ENCODE measurements at places on chromosomes 2 and 18.

GRCh38 chr18:22607284-22607635 is 189.5 kb upstream of the CTAGE1 start:
- DNase-seq: no peak

DNA sequence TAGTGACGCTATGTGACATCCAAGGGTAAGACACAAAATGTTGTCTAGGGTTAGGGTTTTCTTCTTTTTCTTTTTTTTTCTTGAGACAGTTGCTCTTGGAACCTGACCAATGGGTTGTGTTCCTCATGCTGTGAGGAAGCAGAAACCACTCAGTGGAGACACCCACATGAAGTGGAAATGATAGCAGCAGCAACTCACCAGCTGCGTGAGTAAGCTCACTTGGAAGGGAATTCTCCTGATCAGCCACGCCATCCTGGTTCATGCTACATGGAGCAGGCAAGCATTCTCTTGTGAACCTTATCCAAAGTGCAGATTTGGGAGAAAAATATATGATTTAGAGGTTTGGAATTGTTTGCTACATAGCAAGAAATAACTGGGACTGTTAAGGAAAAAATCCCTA is 863.7 kb downstream of the EPHA4 start:
- no peak for DNase-seq

DNA sequence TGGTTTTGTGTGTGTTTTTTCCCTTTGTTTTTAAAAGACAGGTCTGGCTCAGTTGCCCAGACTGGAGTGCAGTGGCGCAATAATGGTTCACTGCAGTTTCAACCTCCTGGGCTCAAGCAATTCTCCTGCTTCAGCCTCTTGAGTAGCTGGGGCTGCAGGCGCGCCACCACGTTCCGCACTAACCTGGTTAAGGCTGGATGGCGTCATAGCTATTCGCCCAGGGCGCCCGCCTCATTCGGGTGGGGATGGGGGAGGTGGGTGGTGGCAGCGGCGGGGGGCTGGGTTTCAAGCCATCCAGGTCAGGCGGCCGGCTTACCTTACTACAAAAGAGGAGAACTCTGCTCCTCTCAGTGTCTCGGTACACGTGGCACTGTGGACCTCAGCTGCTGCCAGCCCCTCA is 42.8 kb downstream of the EEF1B2 start:
- no peak for DNase-seq

- DNase-seq: no peak
These were observed 34.7 kb downstream of the RAD51AP2 start for GRCh38 chr2:17483496-17483895.

- DNase-seq: peak; percentile 28
These were observed 166.8 kb upstream of the ID2 start for GRCh38 chr2:8514796-8515758.

DNA sequence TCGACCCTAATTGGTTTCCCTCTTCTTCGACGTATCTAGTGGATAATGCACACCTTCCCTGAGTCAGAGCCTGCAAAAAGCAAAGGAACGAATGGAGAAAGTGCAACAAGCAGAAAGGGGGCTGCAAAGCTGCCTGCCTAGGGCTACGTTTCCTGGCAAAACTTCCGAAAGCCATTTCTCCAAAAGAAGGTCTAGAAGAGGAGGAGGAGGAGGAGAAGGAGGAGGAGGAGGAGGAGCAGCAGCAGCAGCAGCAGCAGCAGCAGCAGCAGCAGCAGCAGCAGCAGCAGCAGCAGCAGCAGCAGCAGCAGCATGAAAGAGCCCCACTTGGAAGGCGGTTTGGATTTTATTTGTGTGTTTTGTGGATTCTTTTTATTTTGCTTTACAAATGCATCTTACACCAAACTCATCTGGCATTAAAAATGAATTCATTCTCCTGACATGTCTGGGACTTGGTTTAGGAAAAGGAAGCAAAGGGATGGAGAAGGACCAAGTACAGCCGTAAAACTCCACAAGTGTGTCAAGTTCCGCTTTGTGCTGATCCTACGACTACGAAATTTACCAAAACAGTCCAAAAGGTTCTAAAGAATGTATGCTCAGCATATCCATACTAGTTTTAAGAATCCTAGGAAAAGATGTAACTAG is 2.0 kb downstream of the TCF4 start:
- DNase-seq: no peak

DNA sequence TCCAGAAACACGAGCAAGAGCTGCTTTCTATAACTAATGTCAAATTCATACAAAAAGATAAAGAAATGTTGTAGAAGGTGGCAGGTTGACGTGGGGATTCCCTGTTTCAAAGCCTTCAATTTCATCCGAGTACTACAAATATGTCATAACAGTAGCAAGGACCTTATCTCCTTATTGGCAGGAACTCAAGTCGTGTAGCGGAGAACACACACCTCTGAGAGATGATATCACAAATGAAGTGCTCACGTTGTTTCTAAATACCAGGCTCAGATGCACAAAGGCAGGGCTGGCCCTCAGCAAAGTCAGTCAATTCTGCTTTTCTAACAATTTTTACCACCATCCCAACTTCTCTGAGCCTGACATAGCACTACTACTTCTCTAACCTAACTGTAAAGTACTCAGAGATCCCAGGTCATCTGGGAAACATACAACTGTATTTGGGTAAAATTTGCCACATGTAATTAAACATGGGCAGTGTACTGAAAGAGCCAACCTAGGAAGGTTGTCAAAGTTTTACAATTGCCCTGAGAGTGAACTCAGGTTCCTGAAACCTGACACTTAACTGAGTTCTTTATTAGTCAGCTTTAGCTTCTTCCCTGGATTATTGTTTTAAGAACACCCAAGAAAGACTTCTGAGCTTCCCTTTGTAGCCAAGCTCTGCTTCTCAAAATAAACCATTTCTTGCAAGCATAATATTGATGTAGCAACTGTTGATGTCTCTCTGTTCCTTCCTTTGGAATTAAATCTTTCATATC is 813.7 kb upstream of the ACVR2A start:
- DNase-seq: no peak

DNA sequence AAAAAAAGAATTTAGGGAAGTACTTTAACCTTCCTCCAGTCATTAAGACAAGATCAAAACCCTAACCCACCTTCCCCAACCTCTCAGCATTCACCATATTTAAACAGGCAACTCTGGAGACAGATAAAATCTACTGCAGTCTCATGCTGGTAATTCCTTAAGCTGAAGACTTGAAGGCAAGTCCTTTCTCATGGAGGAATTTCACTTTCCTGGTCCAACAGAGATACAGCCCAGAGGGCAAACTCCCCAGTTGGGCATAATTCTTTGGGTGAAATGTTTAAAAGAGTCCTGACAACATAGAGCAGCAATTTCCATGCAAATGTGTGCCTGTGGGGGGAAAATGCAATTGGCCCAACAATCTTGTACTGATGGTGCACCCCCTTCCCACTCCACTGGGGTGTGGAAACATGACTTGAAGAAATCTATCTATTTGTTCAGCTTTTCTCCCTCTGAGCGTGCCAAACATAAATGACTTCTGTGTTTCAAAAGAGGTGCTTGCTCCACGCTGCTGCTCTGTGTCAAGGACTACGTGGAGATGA is 131.8 kb upstream of the HNRNPA3 start:
- no peak for DNase-seq

GRCh38 chr18:44893966-44894365 is 213.3 kb downstream of the SETBP1 start:
- DNase-seq: no peak

- no peak for DNase-seq
These were observed 85.4 kb upstream of the EML6 start for GRCh38 chr2:54638103-54638502.

DNA sequence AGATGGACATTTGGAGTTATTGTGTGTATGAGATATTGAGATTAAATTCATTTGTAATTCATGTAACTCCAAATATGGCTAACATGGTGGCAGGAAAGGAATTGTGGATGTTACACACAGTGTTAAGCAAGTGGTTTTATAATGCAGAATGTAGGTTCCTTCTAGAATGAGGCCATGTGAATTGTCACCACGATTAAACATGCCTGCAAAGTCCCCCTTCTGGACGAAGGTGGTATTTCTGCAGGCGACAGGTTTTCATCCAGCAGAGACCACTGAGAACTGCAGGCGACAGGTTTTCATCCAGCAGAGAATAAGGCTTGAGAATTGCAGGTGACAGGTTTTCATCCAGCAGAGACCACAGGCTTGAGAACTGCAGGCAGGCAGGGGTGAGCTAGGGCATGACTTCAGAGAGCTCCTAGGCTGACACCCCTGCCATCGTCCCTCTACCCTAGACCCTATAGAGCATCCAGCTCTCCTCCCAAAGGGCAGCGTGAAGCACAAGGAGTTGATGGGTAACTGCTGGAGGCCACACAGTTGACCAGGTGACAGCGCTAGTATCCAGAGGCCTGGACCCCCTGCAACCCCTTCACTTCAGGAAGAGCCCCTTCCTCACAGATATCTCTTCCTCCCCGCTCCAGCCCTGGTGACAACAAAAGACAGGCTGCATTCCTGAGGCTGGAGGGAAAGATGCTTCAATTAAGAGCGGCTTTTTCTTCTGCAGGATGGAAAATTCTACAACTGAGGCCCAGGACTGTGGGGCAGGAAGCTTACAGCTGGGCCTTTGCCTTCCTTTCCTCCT is 175.8 kb downstream of the LOXHD1 start:
- peak; percentile 7 for DNase-seq

GRCh38 chr18:74331404-74331803 is 15.8 kb downstream of the C18orf63 start:
- no peak for DNase-seq

GRCh38 chr2:61055557-61055956 is 10.1 kb upstream of the SANBR start:
- no peak for DNase-seq

DNA sequence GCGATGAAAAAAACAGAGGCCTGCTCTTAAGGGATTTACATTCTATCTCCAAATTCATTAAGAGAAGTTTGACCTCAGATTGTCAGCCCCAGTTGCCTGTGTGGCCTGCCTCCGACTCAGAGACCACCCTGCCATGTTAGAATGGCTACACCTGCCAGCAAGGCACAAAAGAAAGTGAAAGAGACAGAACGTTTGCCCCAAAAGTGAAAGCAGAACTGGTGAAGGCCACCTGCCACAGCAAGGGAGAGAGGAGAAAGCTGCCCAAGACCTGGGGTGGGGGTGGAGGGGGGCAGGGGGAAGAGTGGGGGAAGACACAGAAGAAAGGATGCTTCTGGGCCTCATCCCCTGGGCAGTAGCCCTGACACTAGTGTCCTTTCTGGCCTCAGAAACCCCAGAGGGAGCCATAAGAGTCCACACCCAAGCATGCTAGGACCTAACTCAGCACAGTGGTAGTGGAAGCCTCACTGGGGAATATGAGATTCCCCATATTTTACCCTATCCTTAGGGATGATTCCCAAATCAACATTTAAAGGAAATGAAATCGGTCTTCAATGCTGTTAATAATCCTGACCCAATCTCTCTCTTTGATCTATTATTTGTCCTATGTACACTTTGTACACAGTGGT is 389.7 kb downstream of the TXNL1 start:
- DNase-seq: no peak

GRCh38 chr2:187360286-187360685 is 87.8 kb downstream of the CALCRL start:
- DNase-seq: no peak

DNA sequence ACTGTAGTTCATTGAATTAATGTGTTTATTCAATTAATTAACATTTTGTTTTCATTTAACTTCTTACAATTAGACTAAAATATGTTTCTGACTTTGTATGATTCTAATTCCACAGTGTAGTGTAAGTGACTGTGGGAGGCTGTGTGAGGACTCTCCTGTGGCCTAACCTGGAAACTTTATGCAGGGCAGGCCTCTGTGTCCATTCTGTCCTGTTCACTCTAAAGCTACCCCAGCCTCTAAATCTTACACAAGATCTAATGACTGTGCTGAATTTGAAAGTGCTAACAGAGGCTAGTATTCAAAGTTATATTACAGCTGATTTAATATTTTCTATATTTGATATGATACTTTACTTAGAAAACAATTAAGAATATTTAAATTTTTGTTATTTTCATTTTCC is 270.5 kb upstream of the CDH19 start:
- DNase-seq: no peak

GRCh38 chr2:27016801-27017325 is 15.9 kb upstream of the TMEM214 start:
- peak; percentile 12 for DNase-seq

DNA sequence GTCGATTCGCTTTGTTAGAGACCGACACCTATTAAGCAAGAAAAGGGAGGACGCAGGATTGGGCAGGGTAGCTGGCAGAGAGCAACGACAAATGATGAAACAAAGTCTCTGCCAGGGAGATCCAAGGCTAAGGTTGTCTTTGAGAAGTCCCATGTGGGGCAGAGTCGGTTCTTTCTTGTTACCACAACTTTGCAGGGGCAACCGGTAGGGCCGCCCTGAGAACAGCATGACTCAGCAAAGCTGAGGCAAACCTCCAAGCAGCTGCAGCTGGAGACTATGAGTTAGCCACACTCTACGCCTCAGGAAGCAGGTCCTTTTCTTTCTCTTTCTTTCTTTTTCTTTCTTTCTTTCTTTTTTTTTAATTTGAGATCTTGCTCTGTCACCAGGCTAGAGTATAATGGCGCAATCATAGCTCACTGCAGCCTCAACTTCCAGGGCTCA is 452.3 kb upstream of the ID2 start:
- DNase-seq: peak; percentile 20

DNA sequence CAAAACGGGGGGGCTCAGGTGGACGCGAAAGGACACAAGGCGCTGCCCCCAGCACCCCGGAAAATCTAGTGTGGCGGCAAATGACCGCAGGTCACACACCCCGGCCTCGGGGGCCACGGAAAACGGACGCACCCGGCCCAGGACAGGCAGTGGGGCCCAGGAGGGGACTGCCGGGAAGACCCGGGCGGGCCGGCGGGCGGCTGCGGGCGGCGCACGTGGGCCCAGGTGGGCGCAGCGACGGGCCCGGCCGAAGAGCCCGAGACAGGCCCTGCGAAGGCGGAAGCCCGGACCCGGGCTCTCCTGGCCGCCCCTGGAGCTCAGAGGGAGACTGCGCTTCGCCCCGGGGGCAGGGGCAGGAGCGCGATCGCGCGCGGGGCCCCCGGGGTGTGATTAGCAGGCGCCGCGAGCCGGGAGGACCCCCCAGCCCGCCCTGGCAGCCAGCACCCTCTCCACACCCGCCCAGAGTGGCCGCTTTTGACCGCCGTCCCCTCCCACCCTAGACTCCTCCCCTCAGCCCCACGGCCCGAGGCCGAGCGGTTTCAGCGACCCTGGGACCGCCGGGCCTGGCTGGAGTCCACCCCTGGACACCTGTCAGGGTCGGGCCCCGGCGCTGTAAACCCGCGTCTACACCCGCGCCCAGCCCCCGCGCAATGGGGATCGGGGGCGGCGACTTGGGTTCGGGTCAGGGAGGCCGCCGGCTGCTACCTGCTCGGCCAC is 773 bp downstream of the MBP start:
- DNase-seq: no peak
